Fibroblast of lung (primary cell): ENCODE measurements at places on chromosomes 12 and 14. TPM values are rescaled to one million over a fixed set of nuclear protein-coding genes. Genes with fewer than 3 reads are reported as not detected.

DNA sequence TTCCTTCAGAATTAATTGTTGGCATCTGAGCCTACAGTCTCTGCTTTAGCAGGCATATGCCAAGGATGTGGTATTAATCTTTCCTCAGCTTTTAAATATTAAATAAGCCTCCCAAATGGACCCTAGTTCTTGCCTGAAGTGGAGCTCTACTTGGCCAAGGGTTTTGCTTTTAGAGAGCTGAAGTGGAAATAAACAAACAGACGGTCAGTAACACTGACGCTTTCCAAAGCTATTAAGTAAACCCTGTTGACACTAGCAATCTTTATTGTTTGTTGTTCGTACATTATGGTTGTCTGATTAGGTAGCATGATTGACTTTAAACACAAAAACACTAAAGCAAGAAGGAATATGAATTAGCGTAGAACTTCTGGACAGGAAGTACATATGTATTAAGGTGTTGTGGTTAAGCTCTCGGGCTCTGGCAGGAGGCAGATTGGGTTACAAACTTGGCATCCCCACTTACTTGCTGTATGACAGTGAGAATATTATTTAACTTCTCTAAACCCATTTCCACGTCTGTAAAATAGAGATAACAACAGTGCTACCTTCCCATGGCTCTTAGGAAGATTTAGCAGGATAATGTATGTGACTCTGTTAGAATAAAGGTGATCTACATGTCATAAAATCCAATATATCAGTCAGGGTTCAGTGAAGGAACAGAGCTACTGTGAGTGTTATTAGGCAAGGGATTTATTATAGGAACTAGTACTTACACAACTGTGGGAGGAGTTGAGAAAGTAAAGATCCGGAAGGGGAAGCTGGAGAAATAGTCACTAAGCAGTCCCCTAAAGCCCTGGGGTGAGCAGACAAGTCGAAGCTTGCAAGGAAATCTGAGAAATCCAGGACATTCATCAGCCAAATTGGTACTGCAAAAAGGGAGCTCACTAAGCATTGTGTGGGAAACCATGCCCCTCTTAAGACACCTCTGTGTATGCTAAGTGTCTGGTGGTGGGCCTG, 92.2 kb upstream of the ATF7IP start:
- H3K4me1 ChIP-seq: no peaks in the 10 kb centered on the region
- DNase-seq: peak; percentile 46
- H3K27ac ChIP-seq: no peak overlapping the region

DNA sequence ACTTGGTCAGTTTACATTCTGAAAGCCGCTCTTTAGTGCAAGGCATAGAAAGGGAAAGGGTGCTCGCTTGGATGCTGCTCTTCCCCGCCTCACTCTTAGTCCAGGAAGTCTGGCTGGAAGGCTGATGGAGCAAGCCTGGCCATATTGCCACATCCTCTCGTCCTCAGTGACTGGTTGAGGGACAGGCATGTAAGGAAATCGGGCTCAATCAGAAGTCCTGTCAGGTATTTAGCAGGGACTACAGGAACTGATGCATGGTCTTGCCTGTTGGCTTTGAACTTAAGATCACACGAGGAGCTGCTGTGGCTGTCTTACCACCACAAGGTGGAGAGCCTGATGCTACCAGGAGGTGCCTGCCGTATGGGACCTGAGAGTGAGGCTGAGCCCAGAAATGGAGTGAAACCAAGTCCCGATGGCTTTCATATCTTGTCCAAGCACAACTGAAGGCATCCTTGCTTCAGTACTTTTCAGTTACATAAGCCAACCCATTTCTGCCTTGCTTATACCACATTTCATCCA, 10.7 kb upstream of the C12orf75 start:
- H3K27me3 ChIP-seq: no peaks in the 10 kb centered on the region
- H3K27ac ChIP-seq: no peak overlapping the region
- H3K36me3 ChIP-seq: no peaks in the 10 kb centered on the region
- no peak overlapping the region for H3K4me3 ChIP-seq

GRCh38 chr12:118541071-118541470, 164.7 kb downstream of the SUDS3 start:
- no peaks in the 10 kb centered on the region for H3K27me3 ChIP-seq
- no peak overlapping the region for H3K4me3 ChIP-seq
- no peak for DNase-seq
- H3K36me3 ChIP-seq: no peaks in the 10 kb centered on the region

DNA sequence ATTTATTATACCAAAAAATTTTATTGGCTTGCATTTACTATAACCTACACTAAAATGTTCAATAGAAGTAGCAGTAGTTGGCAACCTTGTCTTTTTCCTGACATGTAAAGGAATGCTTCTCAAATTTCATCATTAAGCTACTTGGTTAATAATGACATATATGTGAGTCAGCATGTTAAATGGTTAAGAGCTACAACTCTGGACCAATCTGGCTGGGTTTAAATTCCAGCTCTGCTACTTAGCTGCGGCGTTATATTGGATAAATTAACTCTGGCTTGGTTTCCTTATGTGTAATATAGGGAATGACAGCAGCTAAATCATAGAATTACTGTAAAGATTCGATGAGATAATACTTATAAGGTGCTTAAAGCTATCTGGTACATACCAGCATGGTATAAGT, 53.7 kb upstream of the OTOGL start:
- H3K27me3 ChIP-seq: no peaks in the 10 kb centered on the region
- no peaks in the 10 kb centered on the region for H3K36me3 ChIP-seq
- peaks cover 21% of the 10 kb centered on the region for H3K4me1 ChIP-seq
- peak overlapping the region; percentile 76 for H3K27ac ChIP-seq

GRCh38 chr12:47408171-47408871, 297.5 kb downstream of the RPAP3 start:
- no peak overlapping the region for H3K27ac ChIP-seq
- H3K4me1 ChIP-seq: no peaks in the 10 kb centered on the region
- no peaks in the 10 kb centered on the region for H3K36me3 ChIP-seq

DNA sequence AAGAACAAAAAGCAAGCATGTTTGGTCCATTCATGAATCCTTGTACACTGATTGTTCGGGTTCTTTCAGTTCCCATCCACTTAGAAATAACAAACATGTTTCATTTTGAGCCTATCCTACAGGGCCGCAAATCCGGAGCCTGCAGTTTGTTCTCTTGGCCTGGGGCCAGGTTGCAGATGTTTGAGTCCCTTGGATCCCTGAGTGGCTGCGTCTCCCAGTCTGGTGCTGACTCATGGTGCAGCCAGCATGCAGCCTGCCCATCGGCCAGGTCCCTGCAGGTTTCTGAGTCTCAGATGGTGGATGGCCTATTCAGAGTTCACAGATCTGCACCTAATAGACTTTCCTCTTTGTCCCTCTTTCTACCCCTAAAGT, 1.9 kb upstream of the DYNC1H1 start:
- peak; percentile 86 for DNase-seq
- H3K4me3 ChIP-seq: no peak overlapping the region
- H3K27ac ChIP-seq: peak overlapping the region; percentile 41
- H3K27me3 ChIP-seq: no peaks in the 10 kb centered on the region

GRCh38 chr12:1644534-1645438, 15.8 kb downstream of the WNT5B start:
- peak overlapping the region; percentile 80 for H3K27ac ChIP-seq
- H3K27me3 ChIP-seq: no peaks in the 10 kb centered on the region
- peaks cover 13% of the 10 kb centered on the region for H3K4me1 ChIP-seq
- peaks cover 17% of the 10 kb centered on the region for H3K36me3 ChIP-seq

GRCh38 chr14:49853158-49853477, 530 bp upstream of the NEMF start:
- H3K36me3 ChIP-seq: peaks cover 11% of the 10 kb centered on the region
- peak; percentile 3 for DNase-seq
- H3K27me3 ChIP-seq: no peaks in the 10 kb centered on the region
- H3K4me1 ChIP-seq: peaks cover 4% of the 10 kb centered on the region

GRCh38 chr12:130357241-130357640, 19.6 kb downstream of the PIWIL1 start:
- no peaks in the 10 kb centered on the region for H3K27me3 ChIP-seq
- no peaks in the 10 kb centered on the region for H3K4me1 ChIP-seq
- DNase-seq: no peak
- no peak overlapping the region for H3K27ac ChIP-seq

GRCh38 chr14:100440207-100440631, 117.1 kb downstream of the SLC25A47 start:
- no peaks in the 10 kb centered on the region for H3K27me3 ChIP-seq
- H3K4me1 ChIP-seq: no peaks in the 10 kb centered on the region
- H3K4me3 ChIP-seq: no peak overlapping the region
- H3K36me3 ChIP-seq: no peaks in the 10 kb centered on the region
- DNase-seq: peak; percentile 51
- no peak overlapping the region for H3K27ac ChIP-seq

DNA sequence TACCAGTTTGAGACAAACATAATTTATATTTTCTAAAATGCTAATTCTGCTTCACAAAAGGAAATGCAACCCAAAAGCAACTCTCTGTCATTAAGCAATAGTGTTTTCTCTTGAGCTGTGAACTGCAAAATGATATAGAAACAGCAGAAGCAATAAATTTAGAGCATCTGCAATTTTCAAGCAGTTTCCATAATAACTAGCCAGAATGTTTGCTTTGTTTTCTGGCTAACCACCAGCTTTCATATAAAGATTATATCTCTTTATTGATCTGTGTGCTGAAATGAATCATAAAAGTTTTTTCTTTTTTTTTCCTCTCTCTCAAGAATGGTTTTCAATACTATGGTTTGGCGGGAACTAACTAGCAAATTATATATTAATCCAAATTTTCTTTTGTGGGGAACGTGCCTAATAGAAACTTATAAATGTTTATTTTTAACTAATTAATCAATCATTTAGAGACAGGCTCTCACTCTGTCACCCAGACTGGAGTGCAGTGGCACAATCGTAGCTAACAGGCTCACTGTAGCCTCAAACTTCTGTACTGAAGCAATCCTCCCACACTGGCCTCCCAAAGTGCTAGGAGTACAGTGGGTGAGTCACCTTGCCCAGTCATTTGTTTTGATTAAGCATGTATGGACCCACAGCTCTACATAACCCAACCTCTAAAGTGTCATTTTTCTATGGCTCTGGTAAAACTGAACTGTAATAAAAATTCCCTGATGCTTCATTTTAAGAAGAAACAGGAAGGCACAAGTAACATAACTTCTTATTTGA, 830.1 kb upstream of the MGAT4C start:
- H3K27me3 ChIP-seq: no peaks in the 10 kb centered on the region
- DNase-seq: peak; percentile 33
- no peak overlapping the region for H3K4me3 ChIP-seq
- no peak overlapping the region for H3K27ac ChIP-seq
- no peaks in the 10 kb centered on the region for H3K4me1 ChIP-seq

- DNase-seq: peak; percentile 10
- no peaks in the 10 kb centered on the region for H3K4me1 ChIP-seq
- no peaks in the 10 kb centered on the region for H3K36me3 ChIP-seq
- no peak overlapping the region for H3K27ac ChIP-seq
Observed at GRCh38 chr12:53820514-53821306, 68.9 kb upstream of the CISTR start.

- no peak overlapping the region for H3K4me3 ChIP-seq
- H3K36me3 ChIP-seq: no peaks in the 10 kb centered on the region
- no peaks in the 10 kb centered on the region for H3K27me3 ChIP-seq
- no peak overlapping the region for H3K27ac ChIP-seq
- DNase-seq: no peak
Observed at GRCh38 chr12:46261646-46262045, 7.2 kb downstream of the SLC38A1 start.

DNA sequence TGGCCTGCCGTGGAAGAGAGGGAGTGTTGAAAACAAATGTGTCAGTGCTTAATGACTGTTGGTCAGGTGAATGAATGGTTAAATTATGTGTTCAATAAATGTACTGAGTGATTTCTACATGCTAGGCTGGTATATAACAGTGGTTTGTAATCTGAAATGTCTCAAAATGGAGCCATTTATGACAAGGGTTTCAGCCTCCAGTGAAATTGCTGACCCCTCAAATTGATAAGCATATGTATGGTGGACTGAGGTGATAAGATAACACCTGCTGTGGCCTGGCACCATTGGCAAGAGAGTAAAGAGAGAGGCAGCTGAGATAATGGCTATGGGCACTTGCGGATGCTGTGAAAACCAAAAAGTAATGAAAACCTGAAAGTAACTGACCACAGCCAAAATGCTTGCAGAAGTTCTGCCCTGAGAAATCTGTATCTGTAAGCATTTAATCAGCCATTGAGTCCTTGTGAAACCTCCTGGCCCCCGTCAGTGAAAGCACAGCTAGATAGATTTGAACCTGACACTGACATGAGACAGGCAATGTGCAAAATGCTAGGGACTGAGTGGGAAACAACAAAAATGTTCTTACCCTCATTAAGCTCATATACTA, 1.4 kb upstream of the BCAT1 start:
- no peaks in the 10 kb centered on the region for H3K27me3 ChIP-seq
- no peak overlapping the region for H3K27ac ChIP-seq
- no peak for DNase-seq
- H3K4me1 ChIP-seq: peaks cover 3% of the 10 kb centered on the region
- H3K36me3 ChIP-seq: no peaks in the 10 kb centered on the region
- H3K4me3 ChIP-seq: no peak overlapping the region

GRCh38 chr12:87809916-87810315, 219.3 kb downstream of the C12orf50 start:
- H3K4me1 ChIP-seq: peaks cover 5% of the 10 kb centered on the region
- no peak overlapping the region for H3K4me3 ChIP-seq
- H3K27me3 ChIP-seq: no peaks in the 10 kb centered on the region
- DNase-seq: peak; percentile 83
- H3K27ac ChIP-seq: no peak overlapping the region
- H3K36me3 ChIP-seq: no peaks in the 10 kb centered on the region

GRCh38 chr12:120590741-120591407, 9.7 kb upstream of the POP5 start:
- H3K4me1 ChIP-seq: no peaks in the 10 kb centered on the region
- H3K4me3 ChIP-seq: no peak overlapping the region
- no peak overlapping the region for H3K27ac ChIP-seq
- H3K27me3 ChIP-seq: peaks cover 13% of the 10 kb centered on the region
- no peak for DNase-seq

GRCh38 chr12:77256956-77257355, 191.6 kb upstream of the E2F7 start:
- H3K4me1 ChIP-seq: no peaks in the 10 kb centered on the region
- no peak overlapping the region for H3K4me3 ChIP-seq
- H3K36me3 ChIP-seq: no peaks in the 10 kb centered on the region
- no peak overlapping the region for H3K27ac ChIP-seq
- DNase-seq: peak; percentile 25

- no peak overlapping the region for H3K4me3 ChIP-seq
- no peak for DNase-seq
- H3K27ac ChIP-seq: no peak overlapping the region
- no peaks in the 10 kb centered on the region for H3K36me3 ChIP-seq
- no peaks in the 10 kb centered on the region for H3K27me3 ChIP-seq
Observed at GRCh38 chr12:119255314-119255713, 76.6 kb downstream of the HSPB8 start.

Gene SCNN1A
- under 0.01 and 0.26 TPM in 2 replicates for total RNA-seq

Gene B4GALNT1
- 0.51 and 2.3 TPM in 2 replicates for total RNA-seq

Gene SCN8A
- 12.8 and 27.2 TPM in 2 replicates for total RNA-seq

Gene KRT82
- total RNA-seq: not detected in 2 replicates

Gene ARHGEF25
- 34.4 and 40.0 TPM in 2 replicates for total RNA-seq

Gene GPHN
- total RNA-seq: 9.8 and 13.9 TPM in 2 replicates

Gene BATF
- 0.50 and 0.51 TPM in 2 replicates for total RNA-seq

Gene COX14
- 39.0 and 55.3 TPM in 2 replicates for total RNA-seq
